ENCODE measurements at places on chromosomes 4 and X.
A peak's percentile ranks its signal among the peaks of the same experiment; 100 is the strongest.

DNA sequence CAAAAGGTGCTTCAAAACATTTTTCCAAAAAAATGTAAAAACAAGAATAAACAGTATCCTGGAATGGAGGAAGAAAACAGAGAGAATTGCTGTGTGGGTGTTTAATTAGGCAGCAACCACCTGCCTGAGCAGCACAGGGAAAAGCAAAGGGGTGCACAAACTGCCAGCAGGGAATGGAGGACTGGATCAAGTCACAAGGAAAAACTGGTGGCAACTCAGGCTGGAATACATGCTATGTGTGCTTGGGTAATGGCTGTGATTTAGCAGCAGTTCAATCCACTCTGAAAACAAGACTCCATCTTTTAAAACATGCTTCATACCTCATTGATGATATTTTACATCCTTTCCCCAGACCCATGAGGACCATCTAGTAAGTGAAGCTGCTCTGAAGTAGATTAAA is 179.5 kb downstream of the HS6ST2 start:
- no peak for DNase-seq

GRCh38 chr4:66357316-66357715 is 687.0 kb upstream of the EPHA5 start:
- no peak for DNase-seq

GRCh38 chrX:63284659-63285058 is 66.5 kb downstream of the SPIN4 start:
- no peak for DNase-seq

DNA sequence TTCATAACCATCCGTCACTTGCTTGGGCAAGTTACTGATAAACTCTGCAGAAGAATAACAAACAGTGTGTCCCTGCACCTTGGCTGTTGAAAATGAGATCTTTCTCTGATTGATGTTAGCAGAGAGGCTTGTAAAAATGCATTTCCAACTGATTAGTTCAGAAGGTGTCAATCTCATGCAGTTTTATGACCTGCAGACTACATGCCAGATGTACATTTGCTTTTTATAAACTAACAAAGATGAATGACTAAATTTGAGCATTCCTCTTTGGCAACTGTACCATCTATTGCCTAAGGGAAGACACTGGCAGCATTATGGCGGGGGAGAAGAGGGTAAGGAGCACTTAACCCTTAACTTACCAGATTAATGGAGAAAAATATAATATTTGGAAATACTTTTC is 192.8 kb downstream of the DCTD start:
- no peak for DNase-seq

DNA sequence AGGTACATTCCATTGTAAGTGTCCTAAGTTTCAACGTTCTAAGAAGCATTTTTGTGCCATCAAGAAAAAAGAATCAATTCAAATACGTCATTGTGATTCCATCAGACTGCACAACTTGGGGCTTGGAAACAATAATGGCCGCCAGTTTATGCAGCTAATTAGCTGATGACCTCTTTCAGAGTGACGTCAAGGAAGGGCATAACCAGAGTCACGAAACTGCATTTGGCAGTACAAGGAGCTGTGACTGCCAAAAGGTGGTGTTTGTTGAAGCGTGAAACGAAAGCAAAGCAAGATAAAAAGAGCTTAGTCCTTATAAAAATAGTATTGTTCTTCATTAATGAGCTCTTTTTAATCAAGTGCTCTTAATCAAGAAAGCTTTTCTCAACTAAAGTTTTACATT is 81.1 kb upstream of the SH3RF1 start:
- DNase-seq = no peak

GRCh38 chrX:141733371-141733770 is 34.8 kb upstream of the SPANXD start:
- no peak for DNase-seq

DNA sequence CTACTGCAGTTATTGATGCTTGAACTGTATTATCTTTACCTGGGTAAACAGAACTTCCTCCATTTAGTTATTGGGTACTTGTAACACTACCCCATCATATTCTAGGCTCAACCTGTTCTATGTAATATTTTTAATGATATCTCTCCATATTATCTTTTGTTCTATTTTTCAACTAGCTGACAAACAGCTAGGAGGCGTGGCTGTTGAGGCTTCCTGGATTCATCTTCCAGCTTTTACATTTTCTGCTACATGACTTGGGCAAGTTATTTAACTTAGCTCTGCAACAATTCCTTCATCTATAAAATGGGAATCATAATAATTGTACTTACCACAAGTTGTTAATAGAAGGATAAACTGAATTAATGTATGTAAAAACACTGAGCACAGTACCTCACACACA is 349.3 kb downstream of the PTTG2 start:
- DNase-seq = no peak

GRCh38 chr4:179071131-179071530 is 1628.9 kb upstream of the AGA start:
- DNase-seq = no peak

GRCh38 chrX:49701323-49701722 is 5.5 kb upstream of the PAGE1 start:
- no peak for DNase-seq

DNA sequence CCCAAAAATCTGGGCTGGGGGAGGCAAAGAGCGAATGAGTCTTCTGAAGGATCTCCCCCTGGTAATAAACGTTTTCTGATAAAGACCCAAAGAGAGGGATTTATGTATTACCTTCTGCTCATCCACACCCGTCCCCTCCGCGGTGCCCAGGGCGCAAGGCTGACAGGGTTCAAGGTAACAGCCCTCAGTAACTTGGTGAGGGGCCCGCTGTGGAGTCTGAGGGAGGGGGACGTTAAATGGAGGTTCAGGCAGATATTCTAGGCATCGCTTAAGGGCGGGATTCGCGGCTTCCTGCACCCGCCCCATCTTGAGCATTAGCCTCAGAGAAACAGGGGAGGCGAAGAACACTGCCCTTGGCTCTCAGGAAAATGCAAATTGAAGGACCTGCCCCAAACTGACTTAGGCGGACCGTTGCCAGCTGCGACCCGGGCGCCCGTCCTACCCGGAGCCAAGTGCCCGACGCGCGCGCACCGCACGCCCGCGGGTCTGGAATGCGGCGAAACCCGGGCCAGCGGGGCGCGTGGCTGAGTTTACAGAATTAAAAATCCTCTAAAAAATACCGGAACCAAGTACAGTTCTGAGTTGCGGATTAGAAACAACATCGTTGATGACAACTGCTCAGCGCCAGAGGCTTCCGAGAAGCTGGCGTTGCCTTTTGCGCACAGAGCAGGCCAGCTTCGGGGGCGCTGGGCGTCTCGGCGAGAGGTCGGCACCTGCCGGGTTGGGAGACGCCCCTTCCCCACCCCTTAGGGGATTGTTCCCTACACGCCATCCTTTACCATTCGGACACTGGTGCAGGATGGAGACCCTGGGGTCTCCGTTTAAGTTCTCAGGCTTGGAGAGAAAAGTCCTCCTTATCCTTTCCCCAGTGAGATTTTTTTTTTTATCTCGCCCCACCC is 2.8 kb downstream of the HELT start:
- DNase-seq = no peak

GRCh38 chr4:8221985-8222384 is 22.9 kb downstream of the SH3TC1 start:
- DNase-seq = no peak

DNA sequence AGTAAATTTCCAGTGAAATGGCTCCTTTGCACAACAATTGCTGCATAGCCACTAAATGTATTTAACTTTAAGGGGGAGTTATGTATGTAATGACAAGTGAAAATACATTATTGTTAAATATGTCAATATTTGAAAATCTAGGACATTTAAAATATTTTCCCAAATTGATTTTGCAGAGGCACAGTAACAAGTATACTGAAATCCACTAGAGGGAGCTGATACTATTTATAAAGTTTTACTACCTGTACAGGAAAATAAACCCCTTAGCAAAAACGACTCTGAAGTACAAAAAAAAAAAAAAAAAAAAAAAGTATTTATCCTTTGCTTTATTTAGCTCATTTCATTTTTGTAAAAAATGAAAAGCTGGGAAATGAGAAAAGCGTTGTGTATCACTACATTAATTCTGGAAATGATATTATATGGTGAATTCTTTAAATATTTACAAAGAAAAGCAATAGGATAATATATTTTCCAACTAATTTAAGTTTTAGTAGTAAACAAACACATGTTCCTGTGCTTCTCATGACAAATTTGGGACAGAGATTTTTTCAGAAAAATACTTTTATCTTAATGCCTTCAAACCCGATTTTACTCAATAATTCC is 727.7 kb downstream of the DMD start:
- no peak for DNase-seq

DNA sequence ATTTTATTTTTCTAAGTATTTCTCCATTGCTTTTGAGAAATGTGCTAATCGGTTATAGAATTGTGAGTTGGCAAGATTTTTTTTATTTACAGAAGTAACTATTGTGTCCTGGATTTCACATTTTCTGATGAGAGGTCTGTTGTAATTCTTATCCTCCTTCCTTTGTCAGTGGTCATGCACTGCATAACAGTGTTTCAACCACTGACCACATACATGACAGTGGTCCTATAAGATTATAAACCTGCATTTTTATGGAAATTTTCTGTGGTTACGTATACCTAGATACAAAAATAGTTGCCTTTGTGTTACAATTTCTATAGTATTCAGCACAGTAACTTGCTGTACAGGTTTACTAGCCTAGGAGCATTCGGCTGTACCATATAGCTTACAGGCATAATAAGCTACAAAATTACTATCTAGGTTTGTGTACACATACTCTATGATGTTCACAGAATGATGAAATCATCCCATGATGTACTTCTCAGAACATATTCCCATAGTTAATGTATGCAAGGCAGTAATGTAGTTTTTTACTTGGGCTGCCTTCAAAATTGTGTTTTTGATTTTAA is 47.8 kb downstream of the APELA start:
- DNase-seq = no peak

- no peak for DNase-seq
Observed at GRCh38 chrX:103789004-103789403, 12.4 kb downstream of the PLP1 start.

- no peak for DNase-seq
Observed at GRCh38 chrX:72394518-72395170, 88.9 kb upstream of the CITED1 start.

DNA sequence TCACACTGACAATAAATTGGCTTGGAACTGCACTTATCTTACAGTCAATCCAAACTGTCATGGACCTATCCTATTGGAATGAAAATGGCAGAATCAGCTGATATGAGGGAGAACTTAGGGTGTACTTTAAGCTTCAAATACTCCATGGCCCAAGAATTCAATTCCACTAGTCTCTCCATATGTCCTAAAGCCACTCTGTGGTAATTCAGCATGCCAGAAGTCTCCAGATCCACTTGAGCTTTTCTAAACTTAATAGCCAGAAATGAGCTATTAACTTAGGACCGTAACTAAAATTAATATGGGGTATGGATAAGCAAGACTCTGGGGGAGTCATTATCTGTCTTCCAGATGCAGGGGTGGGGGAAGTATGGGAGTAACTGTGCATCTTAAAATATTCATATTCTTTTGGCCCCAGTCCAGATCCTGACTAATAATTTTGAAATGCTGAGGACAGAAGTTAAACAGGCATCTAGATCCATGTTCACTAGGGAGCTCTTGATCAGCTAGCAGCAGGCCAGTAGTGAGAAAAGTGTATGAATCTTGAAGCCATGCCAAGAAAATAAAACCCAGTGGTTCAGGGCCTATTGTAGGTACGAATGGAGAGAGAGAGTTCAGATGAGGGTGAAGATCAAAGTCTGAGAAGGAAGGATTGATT is 167.6 kb downstream of the DKK2 start:
- no peak for DNase-seq

- no peak for DNase-seq
Observed at GRCh38 chr4:110945600-110945999, 322.7 kb upstream of the PITX2 start.

DNA sequence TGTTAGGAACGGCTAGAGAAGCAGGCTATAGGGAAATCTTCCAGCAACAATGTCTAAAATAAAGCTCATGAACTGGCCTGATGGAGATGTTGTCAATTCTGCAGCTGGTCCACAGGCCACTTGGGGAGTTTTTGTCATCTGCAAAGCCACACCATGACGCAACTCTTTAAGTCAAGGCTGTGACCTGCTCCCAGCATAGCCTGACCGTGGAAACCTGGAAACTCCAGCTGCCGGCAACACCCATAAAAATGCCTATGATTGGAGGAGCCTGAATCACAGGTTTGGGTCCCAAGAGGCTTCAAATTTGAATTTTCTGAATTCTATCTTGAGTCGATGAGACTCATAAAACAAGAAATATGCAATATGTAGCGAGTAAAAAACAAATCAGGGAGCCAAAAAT is 969.2 kb upstream of the PRKX start:
- DNase-seq = no peak

GRCh38 chr4:107863850-107864371 is 39.2 kb downstream of the SGMS2 start:
- peak; percentile 52 for DNase-seq

DNA sequence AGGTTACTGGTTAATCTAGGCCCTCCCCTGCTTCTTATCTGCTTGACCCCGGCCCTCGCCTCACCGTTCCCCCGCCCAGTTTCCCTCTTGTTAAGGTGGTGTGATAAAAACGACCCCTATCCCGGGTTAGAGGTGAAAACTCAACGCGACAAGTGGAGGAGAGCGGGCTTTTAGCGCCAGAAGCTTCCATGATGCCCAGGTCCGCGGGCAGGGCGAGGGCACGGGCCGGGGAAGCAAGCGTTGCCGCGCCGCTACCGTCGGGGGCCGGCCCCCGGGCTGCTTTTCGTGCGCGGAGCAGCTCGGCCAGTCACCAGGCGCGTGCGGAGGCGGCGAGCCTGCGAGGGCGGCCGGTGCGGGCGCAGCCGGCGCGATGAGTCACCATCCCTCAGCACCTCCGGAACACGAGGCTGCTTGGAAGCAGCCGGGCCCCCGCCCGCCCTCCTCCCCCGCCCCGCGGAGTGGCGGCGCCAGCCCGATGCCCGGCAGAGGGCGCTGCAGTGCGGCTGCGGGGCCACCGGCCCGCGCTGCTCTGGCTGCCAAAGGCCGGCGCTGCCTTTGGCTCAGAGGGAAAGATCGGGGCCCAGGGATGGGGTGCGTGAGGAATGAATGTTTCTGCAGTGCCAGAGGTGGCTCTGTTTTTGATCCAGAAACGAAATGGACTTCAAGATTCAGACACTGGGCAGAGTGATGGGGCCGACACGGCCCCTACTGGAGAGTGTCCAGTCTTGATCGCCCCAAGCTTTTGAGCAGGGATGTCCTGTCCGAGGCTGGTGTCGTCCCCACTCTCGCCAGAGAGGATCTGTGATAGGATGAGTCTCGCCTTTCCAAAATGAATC is 107.8 kb downstream of the NHSL2 start:
- peak; percentile 68 for DNase-seq

GRCh38 chrX:15956681-15957080 is 102.1 kb upstream of the AP1S2 start:
- no peak for DNase-seq

- no peak for DNase-seq
Observed at GRCh38 chr4:60926624-60927023, 273.5 kb upstream of the ADGRL3 start.
